Esophagus muscularis mucosa (tissue), 4 donors: ENCODE measurements at places on chromosomes 4 and X.

- DNase-seq: no peak
These were observed 92.0 kb downstream of the PHEX start for GRCh38 chrX:22124098-22124497.

DNA sequence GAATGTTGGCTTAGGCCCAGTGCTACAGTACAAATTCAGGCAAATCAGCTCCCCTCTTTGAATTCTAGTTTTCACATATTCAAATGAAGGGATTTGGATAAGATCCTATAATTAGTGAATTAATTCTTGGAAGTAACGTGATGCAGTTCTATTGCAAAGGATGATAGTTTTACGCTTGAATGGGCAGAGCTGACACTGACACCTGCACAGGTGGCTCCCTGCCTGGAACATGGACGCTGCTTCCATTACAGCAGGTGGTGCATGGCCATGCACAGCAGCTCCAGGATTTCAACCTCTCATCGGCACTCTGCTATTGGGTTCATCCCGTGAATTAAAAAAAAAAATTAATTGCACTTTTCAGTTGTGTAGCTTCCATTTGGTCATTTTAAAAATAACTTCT lies 28.4 kb upstream of the RPS6KA6 start:
- no peak for DNase-seq

DNA sequence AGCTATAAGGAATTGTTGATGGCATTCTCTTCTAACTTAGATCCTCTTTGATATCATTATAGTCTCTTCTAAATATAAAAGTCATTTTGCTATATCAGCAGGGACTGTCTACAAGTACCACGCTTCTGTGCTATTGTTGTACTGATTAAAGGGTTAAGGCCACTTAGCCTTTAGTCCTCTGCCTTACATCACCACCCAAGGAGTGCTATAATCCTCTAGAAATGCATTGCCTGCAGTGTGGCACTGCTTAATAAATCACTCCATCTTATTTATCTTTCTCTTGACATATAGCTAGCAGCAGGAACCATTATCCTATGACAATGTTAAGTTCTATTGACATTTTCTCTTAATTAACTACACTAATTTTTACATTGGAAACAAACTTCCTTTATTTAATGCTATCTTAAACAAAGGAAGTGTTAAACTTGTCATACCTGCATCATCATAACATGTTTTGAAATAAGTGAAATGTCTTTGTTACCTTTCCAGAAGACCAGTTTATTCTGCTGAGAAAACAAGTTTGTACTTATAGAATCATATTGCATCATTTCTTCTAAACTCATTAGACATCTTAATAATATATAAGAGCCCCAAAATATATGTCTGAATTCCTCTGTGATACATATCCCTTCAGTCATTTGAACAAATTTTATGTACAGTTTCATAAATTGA lies 360.9 kb upstream of the ATOH1 start:
- no peak for DNase-seq

DNA sequence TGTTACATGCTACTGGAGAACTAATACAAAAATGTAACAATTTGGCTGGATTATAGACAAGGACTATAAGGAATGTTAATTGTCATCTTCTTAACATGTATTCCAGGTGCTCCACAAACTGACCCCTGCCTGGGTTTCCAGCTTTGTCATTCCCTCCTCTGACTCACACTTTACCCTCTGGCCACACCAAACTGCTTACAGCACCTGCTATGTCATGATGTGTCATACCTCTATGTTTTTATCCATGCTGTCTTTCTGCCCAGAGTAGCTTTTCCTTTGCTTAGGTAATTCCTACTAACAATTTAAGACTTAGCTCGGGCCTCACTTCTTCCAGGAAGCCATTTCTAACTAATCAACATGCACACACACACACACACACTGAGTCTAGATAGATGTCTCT lies 14.0 kb upstream of the SHROOM4 start:
- no peak for DNase-seq

DNA sequence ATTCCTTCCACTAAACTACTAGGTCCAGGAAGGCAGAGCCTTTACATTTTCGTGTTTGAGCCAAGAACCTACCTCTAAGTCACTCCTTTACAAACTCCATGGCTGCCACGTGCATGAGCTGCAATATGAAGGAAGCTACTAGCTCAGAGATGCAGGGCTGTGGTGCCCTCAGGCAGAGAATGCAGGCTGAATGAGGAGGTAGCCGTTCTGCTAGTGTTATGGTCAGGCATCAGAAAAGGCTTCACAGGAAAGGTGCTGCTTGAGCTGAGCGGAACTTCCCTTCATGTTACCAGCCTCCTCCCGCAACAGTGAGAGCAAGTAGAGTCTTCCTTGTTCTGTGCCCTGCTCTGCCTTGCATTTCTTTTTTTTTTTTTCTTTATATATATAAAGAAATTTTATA lies 148.3 kb upstream of the PACRGL start:
- DNase-seq: no peak

DNA sequence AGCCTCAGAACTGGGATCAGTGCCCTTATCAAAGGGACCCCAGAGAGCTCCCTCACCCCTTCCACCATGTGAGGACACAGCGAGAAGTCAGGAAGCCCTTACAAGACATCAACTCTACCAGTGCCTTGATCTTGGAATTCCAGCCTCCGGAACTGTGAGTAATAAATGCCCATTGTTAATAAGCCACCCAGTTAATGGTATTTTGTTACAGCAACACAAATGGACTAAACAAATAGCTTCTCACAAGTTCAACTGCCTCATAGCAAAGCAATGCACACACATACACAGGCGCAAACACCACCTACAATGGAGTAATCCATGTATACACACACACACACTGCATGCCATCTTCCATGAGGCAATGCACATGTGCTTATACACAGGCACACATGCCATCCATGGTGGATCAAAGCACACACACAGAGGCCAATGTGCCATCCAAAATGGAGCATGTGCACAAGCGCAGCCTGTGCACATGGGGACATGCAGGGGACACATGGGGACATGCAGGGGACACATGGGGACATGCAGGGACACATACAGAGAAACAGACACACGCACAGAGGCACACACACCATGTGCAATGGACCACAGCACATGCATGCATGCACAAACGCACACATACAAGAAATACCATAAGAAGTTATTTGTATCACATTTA lies 137.6 kb upstream of the TBL1X start:
- DNase-seq: no peak
